ENCODE measurements at places on chromosomes 13 and 19.

GRCh38 chr13:82658811-82659210 is 1223.5 kb downstream of the SLITRK1 start:
- DNase-seq: no peak

- no peak for DNase-seq
Observed at GRCh38 chr19:3283886-3284657, 59.6 kb downstream of the CELF5 start.

DNA sequence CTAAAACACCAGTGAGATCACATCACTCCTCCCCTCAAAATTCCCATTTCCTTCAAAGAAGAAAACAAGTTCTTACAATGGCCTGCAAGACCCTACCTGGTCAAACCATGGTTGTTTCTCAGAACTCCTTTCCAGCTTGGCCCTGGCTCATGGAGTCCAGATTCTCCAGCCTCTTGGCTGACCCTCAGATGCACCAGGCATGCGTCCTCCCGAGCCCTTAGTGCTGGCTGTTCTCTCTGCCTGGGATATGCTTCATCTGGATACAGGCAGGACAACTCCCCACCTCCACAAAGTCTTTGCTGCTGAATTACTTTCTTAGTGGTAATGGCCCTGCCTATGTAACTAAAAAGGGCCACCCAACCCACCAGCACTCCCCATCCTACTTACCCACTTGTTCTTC is 94.3 kb downstream of the MBNL2 start:
- DNase-seq: no peak

DNA sequence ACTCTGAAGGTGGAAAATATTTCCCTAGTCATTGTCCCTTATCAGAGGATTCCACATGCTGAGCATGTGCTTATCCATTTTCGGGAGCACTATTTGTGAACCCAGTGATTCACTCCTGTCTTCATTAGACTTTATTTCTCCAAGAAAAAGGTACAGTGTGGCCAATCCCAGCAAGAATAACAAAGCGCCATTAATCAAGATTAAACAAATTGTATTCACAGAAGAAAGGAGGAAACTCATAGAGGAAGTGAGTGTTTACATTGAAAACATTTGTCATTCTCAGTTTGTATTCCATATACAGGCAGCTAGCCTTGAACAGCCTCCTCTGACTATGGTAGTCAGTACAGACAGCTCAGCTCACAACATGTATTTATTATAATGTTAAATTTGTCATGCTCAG is 1669.9 kb upstream of the SPRY2 start:
- no peak for DNase-seq

- DNase-seq: no peak
Observed at GRCh38 chr19:10988921-10989320, 28.1 kb downstream of the SMARCA4 start.

DNA sequence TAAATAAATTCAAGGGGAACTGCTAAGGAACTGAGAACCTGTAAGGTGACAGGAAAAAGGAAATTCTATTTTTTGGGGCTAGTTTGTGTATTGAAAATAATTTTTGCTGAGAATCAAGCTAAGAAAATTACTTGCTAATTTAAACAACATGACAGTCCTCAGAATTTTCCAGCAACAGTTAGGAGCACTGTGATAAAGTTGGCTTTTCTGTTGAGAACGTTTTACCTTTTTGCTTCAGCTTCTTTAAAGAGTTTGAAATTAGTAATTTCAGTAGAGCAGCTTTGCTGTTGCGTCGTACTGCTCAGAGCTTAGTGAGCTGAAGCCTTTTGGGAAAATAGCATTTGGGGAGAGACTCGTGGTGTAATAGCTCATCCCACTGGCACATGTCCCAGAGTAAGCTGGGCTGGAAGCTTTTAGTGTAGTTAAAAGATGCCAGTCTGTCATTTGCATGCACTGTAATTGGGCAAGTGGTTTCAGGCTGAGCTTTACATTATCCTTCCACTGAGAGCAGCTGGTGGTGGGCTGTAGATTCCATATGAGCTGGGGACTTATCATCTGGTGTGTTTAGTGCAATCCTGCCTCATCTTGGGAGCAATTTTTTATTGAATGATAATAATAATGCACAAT is 69.8 kb downstream of the LRCH1 start:
- no peak for DNase-seq

GRCh38 chr13:60754211-60755090 is 357.4 kb downstream of the TDRD3 start:
- no peak for DNase-seq

Measured in activated T-cell treated with anti-CD3 and anti-CD28 coated beads, Interleukin-2, amount 50 U/mL, for 1 hour (primary cell).